ENCODE measurements at places on chromosomes 1 and 21. TPM values are rescaled to one million over a fixed set of nuclear protein-coding genes. Genes with fewer than 3 reads are reported as not detected.

Gene CELA3A
- polyA plus RNA-seq: 2.3 TPM

Gene EPHA10
- polyA plus RNA-seq: 0.40 TPM

Gene ARHGAP29
- 6.2 TPM for polyA plus RNA-seq

Gene MROH9
- polyA plus RNA-seq: not detected

DNA sequence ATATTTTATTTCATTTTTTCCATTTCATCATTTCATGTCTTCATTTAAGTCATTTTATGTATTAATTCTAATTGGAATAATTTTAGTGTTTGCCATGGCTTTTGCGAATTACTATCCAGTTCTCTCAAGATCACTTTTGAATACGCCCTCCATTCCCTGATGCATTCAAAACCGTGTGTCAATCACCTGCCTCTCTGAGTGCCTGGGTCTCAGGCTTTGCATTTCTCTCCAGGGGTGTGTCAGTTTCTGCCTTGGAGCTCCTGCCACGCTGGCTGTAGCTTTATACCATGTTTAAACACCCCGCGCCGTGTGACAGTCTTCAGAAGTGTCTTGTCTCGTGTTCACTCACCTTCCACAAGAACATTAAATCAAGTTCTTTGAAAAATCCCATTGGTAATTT, 7.4 kb upstream of the DNMT3L start:
- DNase-seq: no peak
- no peak overlapping the region for H3K4me3 ChIP-seq
- no peaks in the 10 kb centered on the region for H3K4me1 ChIP-seq
- H3K27me3 ChIP-seq: no peaks in the 10 kb centered on the region
- no peak overlapping the region for H3K27ac ChIP-seq

GRCh38 chr1:85630493-85630892, 49.9 kb downstream of the CCN1 start:
- H3K27ac ChIP-seq: no peak overlapping the region
- DNase-seq: no peak
- no peaks in the 10 kb centered on the region for H3K27me3 ChIP-seq
- no peaks in the 10 kb centered on the region for H3K4me1 ChIP-seq
- no peaks in the 10 kb centered on the region for H3K36me3 ChIP-seq
- no peak overlapping the region for H3K4me3 ChIP-seq

- H3K27ac ChIP-seq: no peak overlapping the region
- H3K36me3 ChIP-seq: no peaks in the 10 kb centered on the region
- H3K4me3 ChIP-seq: no peak overlapping the region
- DNase-seq: no peak
- H3K27me3 ChIP-seq: no peaks in the 10 kb centered on the region
- no peaks in the 10 kb centered on the region for H3K4me1 ChIP-seq
These were observed 49.1 kb downstream of the WNT9A start for GRCh38 chr1:227898502-227899140.

GRCh38 chr1:206579747-206580437, 32.4 kb downstream of the EIF2D start:
- peak; percentile 88 for DNase-seq
- H3K27ac ChIP-seq: peak overlapping the region; percentile 30
- no peaks in the 10 kb centered on the region for H3K27me3 ChIP-seq
- H3K36me3 ChIP-seq: peaks cover 15% of the 10 kb centered on the region
- no peak overlapping the region for H3K4me3 ChIP-seq

GRCh38 chr1:152107031-152107983, 7.9 kb downstream of the TCHH start:
- no peak for DNase-seq
- no peak overlapping the region for H3K4me3 ChIP-seq
- H3K4me1 ChIP-seq: peaks cover 21% of the 10 kb centered on the region
- H3K27me3 ChIP-seq: peaks cover 63% of the 10 kb centered on the region

- H3K27me3 ChIP-seq: peaks cover 35% of the 10 kb centered on the region
- H3K4me1 ChIP-seq: no peaks in the 10 kb centered on the region
- H3K4me3 ChIP-seq: no peak overlapping the region
- no peak for DNase-seq
These were observed 22.2 kb downstream of the FOXD2 start for GRCh38 chr1:47460040-47460439.
